A549 (cell line): ENCODE measurements at places on chromosomes 16 and 17.
A peak's percentile ranks its signal among the peaks of the same experiment; 100 is the strongest.

DNA sequence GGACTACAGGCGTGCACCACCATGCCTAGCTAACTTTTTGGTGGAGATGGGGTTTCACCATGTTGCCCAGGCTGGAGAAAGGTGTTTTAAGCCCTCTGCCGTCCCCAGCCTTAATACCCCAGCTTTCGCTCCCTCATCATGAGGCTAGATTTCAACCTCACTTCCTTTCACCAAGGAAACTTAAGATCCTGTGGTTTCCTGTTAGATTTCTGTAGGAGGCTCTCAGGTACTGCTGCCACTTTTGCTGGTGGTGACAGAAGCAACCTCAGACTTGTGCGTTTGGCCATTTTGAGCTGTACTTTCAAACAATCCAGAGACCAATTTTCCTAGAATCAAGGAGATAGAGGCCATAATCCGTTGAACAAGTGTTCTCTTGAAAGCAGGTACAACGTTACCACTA is 36.2 kb downstream of the MPHOSPH6 start:
- DNase-seq = no peak

- DNase-seq = no peak
These were observed 9.6 kb downstream of the ABHD15 start for GRCh38 chr17:29557085-29557738.

GRCh38 chr17:83155128-83156121 is 76.0 kb downstream of the METRNL start:
- DNase-seq = no peak

DNA sequence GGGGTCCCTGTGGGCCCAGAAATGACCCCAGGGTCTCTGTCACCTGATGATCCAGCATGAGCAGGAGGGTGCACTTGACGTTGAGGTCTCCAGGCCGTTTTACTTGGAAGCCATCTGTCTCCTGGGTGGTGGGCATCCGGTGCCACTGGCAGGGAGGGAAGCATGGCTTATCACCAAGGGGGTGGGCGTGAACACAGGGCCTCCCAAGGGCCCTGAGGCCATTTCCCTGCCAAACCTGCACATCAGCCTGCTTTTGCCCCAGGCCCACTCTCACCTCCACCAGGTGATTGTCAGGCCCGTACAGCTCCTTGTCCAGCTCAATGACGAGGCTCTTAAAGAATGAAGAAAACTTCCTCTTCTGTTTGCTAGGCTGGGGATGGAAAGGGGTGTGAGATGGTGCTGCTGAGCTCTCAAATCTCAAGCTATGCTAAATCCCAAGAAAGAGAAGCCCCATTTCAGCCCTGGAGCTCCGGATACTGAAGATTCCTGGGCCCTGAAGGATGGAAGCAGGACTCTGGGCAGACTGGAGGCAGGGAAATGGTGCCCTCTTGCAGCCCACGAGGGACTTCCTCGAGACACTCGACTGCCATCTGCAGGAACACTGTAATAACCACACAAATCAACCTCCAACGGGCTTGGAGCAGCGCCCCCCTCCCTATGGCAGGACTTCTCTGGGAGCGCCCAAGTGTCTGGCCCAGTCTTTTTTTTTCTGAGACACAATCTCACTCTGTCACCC is 7.1 kb upstream of the FTSJ3 start:
- DNase-seq = peak; percentile 95
